Adipocyte (in vitro differentiated cells): ENCODE measurements at places on chromosomes 5 and 9.
A peak's percentile ranks its signal among the peaks of the same experiment; 100 is the strongest.

DNA sequence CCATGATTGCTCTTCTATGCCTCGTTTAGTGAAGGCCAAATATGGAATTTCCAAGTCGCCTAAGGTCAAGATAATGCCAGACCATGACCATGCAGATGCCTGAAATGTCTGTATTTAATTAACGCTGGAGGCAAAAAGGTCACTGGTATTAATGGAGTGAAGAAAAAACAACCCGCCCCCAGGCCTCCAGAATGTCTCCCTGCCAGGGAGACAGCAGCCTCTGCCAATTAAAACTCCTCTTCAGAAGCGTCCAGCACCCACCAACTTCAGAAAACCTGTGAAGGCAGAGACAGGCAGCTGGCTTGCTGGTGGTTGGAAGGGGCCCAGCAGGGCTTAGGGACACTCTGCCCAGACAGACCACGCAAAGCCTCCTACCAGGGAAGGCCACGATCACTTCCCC lies 94.4 kb downstream of the VAV2 start:
- no peak for DNase-seq

- no peak for DNase-seq
Observed at GRCh38 chr9:18606281-18606680, 132.3 kb downstream of the ADAMTSL1 start.

DNA sequence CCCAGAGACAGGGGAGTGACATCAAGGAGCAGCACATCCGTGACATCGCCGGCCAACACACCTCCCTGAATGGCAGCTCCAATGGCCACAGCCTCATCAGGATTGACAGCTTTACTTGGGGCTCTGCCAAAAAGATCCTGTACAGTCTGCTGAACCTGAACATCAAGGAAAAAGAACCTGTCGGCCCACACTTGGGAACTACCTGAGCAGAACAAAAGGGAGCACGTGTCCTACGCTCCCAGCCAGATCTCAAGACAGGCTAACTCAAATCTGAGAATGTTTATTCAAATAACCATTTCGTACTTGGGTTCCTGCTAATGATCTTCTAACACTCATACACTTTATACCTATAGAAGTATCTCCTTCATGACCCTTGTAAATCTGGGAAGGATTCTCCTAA lies 15.3 kb downstream of the HSPA9 start:
- DNase-seq = no peak

GRCh38 chr9:84054341-84055010 lies 73.9 kb downstream of the RMI1 start:
- no peak for DNase-seq

- peak; percentile 1 for DNase-seq
Observed at GRCh38 chr9:23005156-23005555, 558.5 kb downstream of the DMRTA1 start.
